ENCODE measurements at places on chromosomes 4 and X.

- DNase-seq = no peak
These were observed 25.2 kb downstream of the TAF7L start for GRCh38 chrX:101265869-101266428.

- no peak for DNase-seq
These were observed 64.3 kb downstream of the PDLIM5 start for GRCh38 chr4:94516067-94516466.

DNA sequence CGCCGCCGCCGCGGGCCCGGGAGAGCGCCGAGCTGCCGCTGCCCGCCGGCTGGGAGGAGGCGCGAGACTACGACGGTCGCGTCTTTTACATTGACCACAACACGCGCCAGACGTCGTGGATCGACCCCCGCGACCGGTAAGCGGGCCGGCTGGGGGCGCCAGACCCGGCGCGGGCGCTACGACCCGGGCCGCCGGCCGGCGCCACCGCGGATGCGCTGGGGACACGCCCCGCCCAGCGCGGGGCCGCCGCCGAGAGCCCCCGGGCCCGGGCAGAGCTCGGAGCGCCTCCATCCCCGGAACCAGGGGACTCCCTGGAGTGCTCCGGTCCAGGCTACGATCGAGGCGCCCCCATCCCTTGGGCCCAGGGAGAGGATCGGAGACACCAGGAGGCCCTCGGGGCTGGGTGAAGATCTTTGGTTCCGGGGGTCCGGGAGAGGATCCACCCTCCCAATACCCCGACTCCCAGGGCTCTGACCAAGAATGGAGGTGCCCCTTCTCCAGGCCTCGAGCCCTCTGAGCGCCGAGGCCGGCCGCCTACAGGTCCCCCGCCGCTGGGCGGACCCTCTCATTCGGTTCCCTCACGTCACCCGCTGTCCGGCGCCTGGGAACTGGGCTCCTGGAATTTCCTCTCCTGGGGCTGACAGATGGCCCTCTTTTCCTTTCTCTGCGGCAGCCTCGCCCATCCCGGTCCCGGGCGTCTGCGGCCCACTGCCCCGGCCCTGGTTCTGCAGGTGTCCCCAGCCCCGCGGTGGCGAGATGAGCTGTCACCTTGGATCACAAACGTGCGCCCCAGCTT lies 48.8 kb downstream of the CLDN34 start:
- no peak for DNase-seq

- DNase-seq = no peak
These were observed 19.1 kb upstream of the PHF8 start for GRCh38 chrX:54063361-54063760.

DNA sequence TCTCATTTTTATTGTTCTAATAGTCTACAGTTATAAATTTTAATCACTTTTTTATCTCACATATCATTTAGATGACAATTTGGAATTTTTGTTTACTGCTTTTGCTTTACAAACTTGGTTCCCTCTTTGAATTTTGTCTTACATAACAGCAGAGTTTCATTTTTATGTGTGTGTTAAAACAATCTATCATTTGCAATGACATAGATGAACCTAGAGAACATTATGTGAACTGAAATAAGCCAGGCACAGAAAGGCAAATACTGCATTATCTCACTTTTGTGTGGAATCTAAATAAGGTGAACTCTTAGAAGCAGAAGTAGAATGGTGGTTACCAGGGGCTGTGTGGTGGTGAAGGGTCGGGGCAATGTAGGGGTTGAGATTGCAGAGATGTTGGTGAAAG lies 170.7 kb downstream of the GASK1B start:
- no peak for DNase-seq

- no peak for DNase-seq
These were observed 84.8 kb downstream of the PAK3 start for GRCh38 chrX:111180750-111181240.

- no peak for DNase-seq
These were observed 27.8 kb upstream of the ACSL4 start for GRCh38 chrX:109760922-109761250.

DNA sequence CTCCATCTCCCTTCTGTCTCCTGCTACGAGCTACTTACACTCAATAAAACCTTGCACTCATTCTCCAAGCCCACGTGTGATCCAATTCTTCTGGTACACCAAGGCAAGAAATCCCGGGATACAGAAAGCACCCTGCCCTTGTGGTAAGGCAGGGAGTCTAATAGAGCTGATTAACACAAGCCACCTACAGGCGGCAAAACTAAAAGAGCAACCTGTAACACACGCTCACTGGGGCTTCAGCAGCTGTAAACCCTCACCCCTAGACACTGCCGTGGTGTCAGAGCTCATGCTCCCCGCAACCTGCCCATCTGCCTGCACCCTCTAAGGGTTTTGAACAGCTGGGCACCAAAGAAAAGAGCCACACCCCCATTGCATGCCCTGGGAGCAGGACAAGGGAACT lies 755.4 kb upstream of the HTR2C start:
- DNase-seq = no peak

DNA sequence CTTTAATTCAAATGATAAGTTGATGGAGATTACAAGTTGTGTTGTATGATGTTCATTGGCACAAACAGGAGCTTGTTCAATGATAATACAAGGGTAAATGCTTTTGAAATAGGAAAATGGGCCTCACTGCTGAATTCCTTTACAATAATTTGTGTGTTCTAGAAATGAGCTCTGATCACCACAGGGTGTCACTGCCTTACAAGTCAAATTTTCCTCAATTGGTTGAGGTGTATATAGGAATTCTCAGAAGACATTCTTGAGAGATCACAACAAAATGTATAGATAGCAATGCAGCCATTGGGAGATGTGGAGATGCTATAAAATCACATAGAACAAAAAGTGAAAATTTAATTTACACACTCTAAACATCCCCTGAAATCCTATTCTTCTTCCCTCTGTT lies 49.6 kb downstream of the KLF8 start:
- DNase-seq = no peak

GRCh38 chrX:9349572-9350494 lies 115.0 kb upstream of the TBL1X start:
- no peak for DNase-seq

DNA sequence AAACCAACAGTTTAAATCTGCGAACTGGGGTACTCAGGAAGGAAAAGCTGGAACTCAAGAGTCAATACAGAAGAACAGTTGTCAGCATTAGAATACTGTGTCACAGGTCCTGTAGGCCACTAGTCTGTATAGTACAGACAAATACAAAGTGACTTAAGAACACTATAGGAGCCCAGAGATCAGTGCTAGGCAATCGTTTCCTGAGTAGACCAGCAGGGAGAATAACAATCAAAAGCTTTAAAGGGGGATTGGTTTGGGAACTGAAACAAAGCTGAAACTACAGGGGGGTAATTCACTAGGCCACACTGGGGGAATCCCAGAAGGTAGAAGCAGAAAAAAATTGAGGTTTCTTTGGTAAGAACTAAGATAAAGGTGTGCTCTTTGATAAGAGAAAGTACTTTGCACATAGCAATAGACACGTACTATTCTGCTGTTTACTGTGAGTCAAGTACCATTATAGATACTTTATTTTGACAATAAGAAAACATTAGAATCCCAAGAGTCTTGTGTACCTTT lies 339.7 kb downstream of the PCDH19 start:
- no peak for DNase-seq

DNA sequence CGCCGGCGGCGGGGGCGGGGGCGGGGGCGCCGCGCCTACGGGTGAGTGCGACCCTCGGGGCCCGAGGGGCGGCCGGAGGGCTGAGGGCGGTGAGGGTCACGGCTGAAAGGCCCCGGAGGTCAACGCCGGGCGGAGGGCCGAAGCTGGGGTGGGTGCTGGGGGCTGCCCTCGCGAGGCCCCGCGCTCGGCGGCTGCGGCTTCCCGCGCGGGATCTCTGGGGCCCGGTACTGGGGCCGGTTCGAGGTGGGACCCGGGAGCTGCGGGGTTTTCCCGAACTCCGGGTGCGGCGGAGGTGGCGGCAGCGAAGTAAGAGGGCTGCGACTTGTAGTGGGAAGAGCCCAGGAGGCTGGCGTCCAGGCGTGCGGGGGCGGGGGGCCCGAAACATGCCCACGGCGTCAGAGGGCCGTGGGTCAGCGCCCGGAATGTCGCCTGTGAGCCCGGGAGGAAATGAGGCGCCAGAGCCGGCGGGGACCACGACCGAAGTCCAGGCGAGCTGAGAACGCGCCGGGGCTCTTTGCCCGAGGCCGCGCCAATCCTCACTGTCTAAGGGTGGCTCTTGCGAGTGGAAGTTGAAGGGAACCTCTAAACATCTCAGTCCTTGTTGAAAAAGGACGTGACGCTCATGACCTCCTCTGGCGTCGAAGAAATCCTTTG lies 407 bp downstream of the IL13RA1 start:
- no peak for DNase-seq

GRCh38 chr4:7906171-7906701 lies 33.4 kb downstream of the AFAP1 start:
- no peak for DNase-seq

GRCh38 chr4:54660591-54660990 lies 2.8 kb downstream of the KIT start:
- no peak for DNase-seq

DNA sequence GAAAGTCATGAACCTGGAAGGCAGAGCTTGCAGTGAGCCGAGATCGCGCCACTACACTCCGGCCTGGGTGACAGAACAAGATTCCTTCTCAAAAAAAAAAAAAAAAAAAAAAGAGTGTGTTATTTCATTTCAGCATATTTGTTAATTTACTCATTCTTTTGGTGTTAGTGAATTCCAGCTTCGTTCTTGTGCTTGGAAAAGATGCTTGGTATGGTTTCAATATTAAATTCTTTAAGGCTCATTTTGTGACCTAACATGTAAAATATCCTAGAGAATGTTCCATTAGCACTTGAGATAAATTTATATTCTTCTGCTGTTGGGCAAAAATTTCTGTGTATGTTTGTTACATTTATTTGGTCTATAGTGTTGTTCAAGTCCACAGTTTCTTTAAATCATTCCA lies 66.8 kb downstream of the SPIN3 start:
- DNase-seq = no peak

GRCh38 chr4:165184220-165184619 lies 23.1 kb upstream of the KLHL2 start:
- DNase-seq = no peak

DNA sequence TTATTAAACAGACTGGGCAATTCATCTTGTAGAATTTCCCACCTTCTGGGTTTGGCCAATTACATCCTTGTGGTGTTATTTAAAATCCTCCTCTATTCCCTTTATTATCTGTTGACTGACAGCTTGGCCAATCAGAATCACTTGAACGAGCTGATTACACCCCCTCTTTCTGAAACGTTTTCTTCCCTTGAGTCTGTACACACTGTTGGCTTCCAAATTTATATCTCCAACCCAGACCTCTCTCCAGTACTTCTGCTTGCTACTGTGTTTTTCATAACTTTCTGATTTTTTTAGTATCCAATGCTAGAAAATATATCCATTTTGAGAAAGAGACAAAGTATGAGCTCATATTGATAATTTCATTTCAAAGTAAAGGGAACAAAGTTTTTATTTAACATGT lies 14.8 kb downstream of the CD38 start:
- DNase-seq = no peak

GRCh38 chrX:131746491-131746968 lies 202.7 kb downstream of the OR13H1 start:
- DNase-seq = no peak

DNA sequence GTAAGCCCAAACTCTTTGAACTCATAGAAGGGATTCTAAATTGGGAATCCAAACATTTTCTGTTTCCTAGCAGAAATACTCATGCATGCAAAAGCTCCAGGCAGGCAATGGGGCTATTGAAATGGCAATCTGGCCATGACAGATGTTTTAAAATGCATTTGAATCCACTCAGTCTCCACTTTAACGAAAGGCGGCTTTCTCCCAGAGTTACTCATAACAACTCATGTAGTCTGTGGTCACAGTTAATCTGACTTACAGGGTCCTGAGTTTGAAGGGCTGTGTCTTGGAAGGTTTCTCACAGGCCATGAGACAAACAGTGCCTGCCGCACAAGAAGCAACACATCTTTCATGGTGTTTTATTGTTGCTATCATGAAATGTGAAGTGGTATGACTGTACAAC lies 185.7 kb downstream of the AMELX start:
- DNase-seq = no peak

DNA sequence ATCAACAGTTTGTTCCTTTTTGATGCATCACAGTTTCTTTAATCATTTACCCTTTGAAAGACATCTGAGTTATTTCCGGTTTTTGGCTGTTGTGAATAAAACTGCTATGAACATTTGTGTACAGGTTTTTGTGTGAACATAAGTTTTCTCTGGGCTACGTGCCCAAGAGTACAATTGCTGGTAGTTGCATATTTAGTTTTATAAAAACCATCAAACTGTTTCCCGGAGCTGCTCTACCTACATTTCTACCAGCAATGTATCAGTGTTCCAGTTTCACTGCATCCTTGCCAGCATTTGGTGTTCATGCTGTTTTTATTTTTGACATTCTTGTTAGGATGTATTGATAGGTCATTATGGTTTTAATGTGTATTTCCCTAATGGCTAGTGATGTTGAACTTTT lies 17.3 kb downstream of the KDM6A start:
- DNase-seq = no peak

GRCh38 chr4:76589402-76589801 lies 154.4 kb downstream of the SHROOM3 start:
- DNase-seq = no peak

DNA sequence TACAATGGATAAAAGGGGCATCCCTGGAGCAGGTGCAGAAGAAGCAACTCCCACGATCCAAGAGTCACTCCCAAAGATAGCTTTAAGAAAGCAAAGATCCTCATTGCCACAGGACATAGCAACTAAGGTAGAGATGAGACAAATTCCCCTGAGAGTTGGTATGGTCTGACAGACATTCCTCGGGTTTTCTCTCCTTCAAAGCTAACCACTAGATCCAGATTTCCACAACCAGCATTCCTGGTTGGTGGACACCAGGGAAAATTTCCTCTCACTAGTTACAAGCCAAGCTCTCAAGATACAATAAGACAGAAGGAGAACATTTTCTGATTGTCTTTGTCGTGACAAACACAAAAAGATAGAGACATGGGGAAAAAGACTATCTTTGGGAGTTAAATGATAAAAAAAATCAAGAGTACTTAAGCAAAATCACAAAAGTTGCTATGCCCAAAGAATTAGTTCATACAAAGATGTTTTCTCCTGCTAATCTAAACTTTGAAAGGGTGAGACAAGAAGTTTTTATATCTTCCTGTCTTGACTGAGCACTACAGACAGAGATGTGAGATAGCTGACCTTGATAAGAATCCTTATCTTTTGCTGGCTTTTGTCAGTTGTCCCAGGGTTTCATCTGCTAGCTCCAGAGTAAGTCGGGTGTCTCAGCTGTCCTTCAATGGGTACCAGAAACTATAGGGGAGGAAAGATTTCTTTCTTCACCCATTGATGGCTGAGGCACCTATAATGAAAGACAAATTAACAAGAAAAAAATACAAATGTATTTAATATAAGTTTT lies 200.5 kb downstream of the CENPC start:
- no peak for DNase-seq

- DNase-seq = no peak
These were observed 128.3 kb downstream of the TSPAN5 start for GRCh38 chr4:98529970-98530569.

DNA sequence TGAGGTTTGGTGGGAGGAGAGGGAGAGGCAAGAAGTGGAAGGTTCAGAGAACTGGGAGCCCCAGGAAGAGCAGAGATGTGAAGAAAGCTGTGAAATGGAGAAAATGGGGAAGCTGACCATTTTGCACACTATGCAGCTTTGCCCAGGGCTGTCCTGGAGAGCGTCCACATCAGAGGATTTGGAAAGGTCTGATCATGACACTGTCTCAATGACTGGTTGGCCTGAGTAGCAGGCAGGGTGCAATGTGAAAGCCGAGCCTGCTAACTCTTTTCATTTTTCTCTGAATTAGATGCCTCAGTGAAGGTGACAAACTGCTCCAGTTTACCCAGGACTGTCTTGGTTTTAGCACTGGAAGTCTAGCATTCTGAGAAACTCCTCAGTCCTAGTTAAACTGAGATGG lies 330.1 kb upstream of the RPS6KA3 start:
- DNase-seq = no peak
